ENCODE measurements at places on chromosomes 3 and 15.

- no peak overlapping the region for H3K4me3 ChIP-seq
- H3K4me1 ChIP-seq = no peaks in the 10 kb centered on the region
- H3K27me3 ChIP-seq = no peaks in the 10 kb centered on the region
- H3K36me3 ChIP-seq = no peaks in the 10 kb centered on the region
Measured at GRCh38 chr3:103184772-103185171, 750.0 kb downstream of the ZPLD1 start.

GRCh38 chr3:122824465-122825381, 29.9 kb downstream of the SLC49A4 start:
- H3K4me1 ChIP-seq = no peaks in the 10 kb centered on the region
- no peaks in the 10 kb centered on the region for H3K27me3 ChIP-seq
- no peak overlapping the region for H3K4me3 ChIP-seq
- peaks cover 18% of the 10 kb centered on the region for H3K36me3 ChIP-seq
- peak; percentile 61 for DNase-seq
- no peak overlapping the region for H3K27ac ChIP-seq

- peaks cover 4% of the 10 kb centered on the region for H3K27me3 ChIP-seq
- no peaks in the 10 kb centered on the region for H3K36me3 ChIP-seq
- peaks cover 6% of the 10 kb centered on the region for H3K4me1 ChIP-seq
Measured at GRCh38 chr3:170414202-170414663, 4.4 kb upstream of the CLDN11 start.

- no peaks in the 10 kb centered on the region for H3K4me1 ChIP-seq
- no peak for DNase-seq
- no peak overlapping the region for H3K4me3 ChIP-seq
- no peaks in the 10 kb centered on the region for H3K36me3 ChIP-seq
- no peak overlapping the region for H3K27ac ChIP-seq
Measured at GRCh38 chr3:186530415-186530814, 13.8 kb downstream of the CRYGS start.

GRCh38 chr15:56821721-56822425, 88.6 kb upstream of the ZNF280D start:
- H3K27me3 ChIP-seq = no peaks in the 10 kb centered on the region
- no peaks in the 10 kb centered on the region for H3K36me3 ChIP-seq
- DNase-seq = peak; percentile 70
- no peak overlapping the region for H3K27ac ChIP-seq
- no peak overlapping the region for H3K4me3 ChIP-seq

GRCh38 chr3:536417-536813, 339.9 kb downstream of the CHL1 start:
- DNase-seq = no peak
- H3K27me3 ChIP-seq = no peaks in the 10 kb centered on the region
- H3K4me3 ChIP-seq = peak overlapping the region; percentile 49
- H3K36me3 ChIP-seq = no peaks in the 10 kb centered on the region

GRCh38 chr3:12829886-12830784, 11.2 kb downstream of the RPL32 start:
- H3K36me3 ChIP-seq = peaks cover 20% of the 10 kb centered on the region
- no peak for DNase-seq
- H3K4me3 ChIP-seq = no peak overlapping the region
- no peaks in the 10 kb centered on the region for H3K4me1 ChIP-seq

- no peaks in the 10 kb centered on the region for H3K36me3 ChIP-seq
- H3K27ac ChIP-seq = no peak overlapping the region
- H3K4me1 ChIP-seq = peaks cover 3% of the 10 kb centered on the region
- no peak overlapping the region for H3K4me3 ChIP-seq
- H3K27me3 ChIP-seq = no peaks in the 10 kb centered on the region
Measured at GRCh38 chr3:122519693-122520092, 5.0 kb upstream of the KPNA1 start.

- H3K4me1 ChIP-seq = no peaks in the 10 kb centered on the region
- H3K27ac ChIP-seq = no peak overlapping the region
- H3K4me3 ChIP-seq = no peak overlapping the region
Measured at GRCh38 chr3:37554364-37554763, 307.3 kb upstream of the CTDSPL start.

DNA sequence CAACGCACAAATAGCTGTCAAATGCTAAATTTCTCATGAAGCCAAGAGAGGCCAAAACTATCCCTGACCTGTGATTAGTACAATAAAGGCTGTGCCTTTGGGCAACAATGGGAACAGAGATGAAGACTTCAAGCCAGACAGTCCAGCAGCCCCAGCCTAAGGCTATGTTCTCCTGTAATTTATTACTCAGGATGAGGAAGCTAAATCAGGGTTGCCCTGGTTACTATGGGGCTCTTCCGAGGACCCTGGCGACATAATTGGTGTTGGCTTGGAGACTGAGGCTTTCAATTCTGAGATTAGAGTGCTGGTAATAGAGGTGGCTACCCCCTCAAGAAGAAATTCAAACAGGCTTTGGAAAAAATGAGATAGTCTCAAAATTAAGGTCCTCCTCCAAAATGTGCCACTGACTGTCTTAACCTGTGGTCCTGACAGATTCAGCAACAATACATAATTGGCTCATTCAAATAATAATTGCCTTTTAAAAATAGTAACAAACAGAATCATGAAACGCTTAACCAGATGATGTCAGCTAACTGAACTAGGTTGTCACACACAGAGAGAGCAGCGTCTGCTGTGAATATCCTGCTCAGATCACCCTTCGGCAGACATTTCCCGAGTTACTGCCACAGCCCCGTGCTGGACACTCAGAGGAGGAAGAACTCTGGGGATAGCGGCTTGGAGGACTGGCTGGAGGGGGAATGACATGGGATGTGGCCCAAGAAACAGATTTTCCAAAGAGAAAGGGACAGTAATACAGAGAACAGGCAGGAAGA, 43.0 kb downstream of the NSMCE3 start:
- H3K27ac ChIP-seq = no peak overlapping the region
- no peaks in the 10 kb centered on the region for H3K4me1 ChIP-seq
- no peaks in the 10 kb centered on the region for H3K27me3 ChIP-seq

DNA sequence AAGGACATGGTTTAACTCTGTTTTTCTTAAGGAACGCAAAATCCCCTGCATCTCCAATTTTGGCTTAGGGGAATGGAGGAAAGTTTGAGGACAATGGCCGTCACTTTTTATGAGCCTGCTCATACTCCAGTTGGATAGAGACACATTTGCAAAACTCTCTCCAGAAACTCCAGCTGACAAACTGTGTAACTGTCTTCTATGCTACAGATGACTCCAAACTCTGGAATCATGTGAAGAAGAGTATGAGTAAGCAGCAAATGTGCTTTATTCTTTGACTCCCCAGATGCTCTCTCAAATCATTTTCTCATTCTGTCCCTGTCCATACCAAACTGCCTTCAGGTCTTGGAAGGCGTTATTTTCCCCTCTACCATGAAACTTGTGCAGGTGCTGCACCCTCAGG, 226.5 kb upstream of the GPR149 start:
- no peaks in the 10 kb centered on the region for H3K27me3 ChIP-seq
- no peaks in the 10 kb centered on the region for H3K4me1 ChIP-seq
- H3K36me3 ChIP-seq = no peaks in the 10 kb centered on the region
- no peak overlapping the region for H3K27ac ChIP-seq
- no peak for DNase-seq
- no peak overlapping the region for H3K4me3 ChIP-seq

DNA sequence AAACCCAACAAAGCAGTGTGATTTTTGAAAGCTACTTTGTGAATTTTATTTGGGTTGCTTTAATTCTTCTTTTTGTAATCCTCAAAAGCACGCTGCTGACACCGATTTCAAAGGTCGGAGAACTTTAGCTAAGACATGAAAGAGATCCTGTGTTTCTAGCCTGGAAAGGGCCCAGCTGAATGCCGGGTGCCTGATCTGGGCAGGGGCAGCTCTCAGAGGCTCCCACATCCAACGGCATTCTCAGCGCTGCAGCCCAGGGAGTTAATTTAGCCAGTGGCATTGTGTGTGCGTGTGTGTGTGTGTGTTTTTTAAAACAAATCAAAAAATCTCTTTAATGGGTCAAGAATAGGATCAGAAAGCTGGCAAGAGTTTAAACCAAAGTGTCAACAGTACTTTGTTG, 6.6 kb downstream of the RBP1 start:
- no peaks in the 10 kb centered on the region for H3K36me3 ChIP-seq
- H3K27ac ChIP-seq = no peak overlapping the region
- H3K27me3 ChIP-seq = no peaks in the 10 kb centered on the region
- DNase-seq = peak; percentile 46
- peaks cover 8% of the 10 kb centered on the region for H3K4me1 ChIP-seq

- peaks cover 3% of the 10 kb centered on the region for H3K4me1 ChIP-seq
- H3K36me3 ChIP-seq = no peaks in the 10 kb centered on the region
- H3K27me3 ChIP-seq = no peaks in the 10 kb centered on the region
- peak overlapping the region; percentile 100 for H3K27ac ChIP-seq
- H3K4me3 ChIP-seq = peak overlapping the region; percentile 86
Measured at GRCh38 chr3:46881596-46882376, 4.3 kb downstream of the PTH1R start.

DNA sequence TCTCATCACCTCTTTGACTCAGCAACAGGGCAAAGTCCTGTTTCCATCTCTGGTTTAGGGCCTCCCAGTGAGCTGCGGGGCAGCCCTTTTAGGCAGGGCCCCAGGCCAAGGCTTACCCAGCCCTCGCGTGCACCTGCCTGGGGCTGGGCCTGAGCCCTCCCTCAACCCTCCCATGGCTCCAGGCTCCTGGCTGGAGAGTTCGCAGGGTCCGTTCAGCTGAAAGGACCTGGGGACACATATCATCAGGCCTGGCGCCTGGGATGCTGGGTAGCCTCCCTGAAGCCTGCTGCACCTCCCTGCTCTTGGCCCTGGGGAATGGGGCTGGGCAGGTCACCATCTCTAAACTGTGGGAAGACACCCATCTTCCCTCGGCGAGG, 29.7 kb downstream of the HDAC11 start:
- DNase-seq = no peak
- H3K27me3 ChIP-seq = no peaks in the 10 kb centered on the region
- no peak overlapping the region for H3K27ac ChIP-seq

DNA sequence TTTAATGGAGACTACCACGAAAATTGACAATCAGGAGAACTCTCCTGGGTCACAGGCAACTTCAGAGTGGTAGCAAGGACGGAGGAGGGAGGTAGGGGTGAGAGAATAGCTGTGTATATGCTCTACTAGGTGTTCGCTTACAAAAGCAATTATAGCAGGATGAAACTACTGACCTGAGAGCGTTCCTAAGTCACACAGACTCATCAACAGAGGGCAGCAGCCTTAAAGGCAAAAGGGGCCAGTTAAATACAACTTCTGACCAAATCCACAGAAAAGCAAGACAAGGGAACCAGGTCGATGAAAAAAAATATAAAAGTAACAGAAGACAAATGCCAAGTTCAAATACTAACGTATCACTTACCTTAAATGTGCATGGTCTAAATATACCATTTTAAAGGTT, 894.6 kb downstream of the PLOD2 start:
- no peaks in the 10 kb centered on the region for H3K27me3 ChIP-seq
- H3K27ac ChIP-seq = no peak overlapping the region
- no peaks in the 10 kb centered on the region for H3K4me1 ChIP-seq
- no peaks in the 10 kb centered on the region for H3K36me3 ChIP-seq
- no peak for DNase-seq
- no peak overlapping the region for H3K4me3 ChIP-seq

GRCh38 chr3:12175844-12176453, 17.2 kb upstream of the TIMP4 start:
- H3K4me1 ChIP-seq = no peaks in the 10 kb centered on the region
- no peaks in the 10 kb centered on the region for H3K36me3 ChIP-seq
- H3K27ac ChIP-seq = no peak overlapping the region
- peak; percentile 70 for DNase-seq

DNA sequence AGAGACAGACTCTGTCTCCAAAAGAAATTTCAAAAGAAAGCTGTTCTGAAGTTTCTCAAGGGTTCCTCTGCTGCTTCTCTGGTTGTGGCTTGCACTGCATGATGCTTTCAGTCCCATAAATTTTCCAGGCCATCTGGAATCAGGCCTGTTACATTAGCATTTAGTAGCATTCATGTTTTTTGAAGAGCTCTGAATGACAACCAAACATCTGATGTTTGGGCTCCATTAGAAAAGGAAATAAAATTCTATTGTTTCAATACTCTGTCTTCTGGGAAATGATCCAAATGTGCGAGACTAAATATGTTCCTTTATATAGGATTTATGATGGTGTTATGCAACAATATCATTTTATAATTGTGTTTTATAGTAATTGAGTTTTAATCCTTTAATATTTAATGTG, 455.8 kb downstream of the GABRG3 start:
- no peaks in the 10 kb centered on the region for H3K4me1 ChIP-seq
- peak; percentile 14 for DNase-seq
- H3K27me3 ChIP-seq = no peaks in the 10 kb centered on the region
- H3K27ac ChIP-seq = no peak overlapping the region
- no peaks in the 10 kb centered on the region for H3K36me3 ChIP-seq

DNA sequence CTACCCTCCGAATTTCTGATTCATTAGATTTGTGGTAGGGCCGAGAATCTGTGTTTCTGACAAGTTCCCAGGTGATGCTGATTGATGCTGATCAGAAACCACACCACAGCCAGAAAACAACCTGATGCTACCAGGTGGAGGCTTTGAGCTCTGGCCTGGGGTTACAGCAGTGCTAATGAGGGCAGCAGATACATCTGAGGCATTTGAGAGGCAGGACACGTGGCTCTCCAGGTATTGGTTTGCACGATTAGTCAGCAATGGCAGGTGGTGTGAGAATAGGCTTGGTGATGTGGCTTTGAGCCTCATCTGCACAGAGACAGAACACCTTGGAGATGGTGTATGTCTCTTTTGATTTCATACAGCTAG, 78.8 kb upstream of the THBS1 start:
- no peaks in the 10 kb centered on the region for H3K4me1 ChIP-seq
- no peaks in the 10 kb centered on the region for H3K27me3 ChIP-seq
- DNase-seq = no peak

DNA sequence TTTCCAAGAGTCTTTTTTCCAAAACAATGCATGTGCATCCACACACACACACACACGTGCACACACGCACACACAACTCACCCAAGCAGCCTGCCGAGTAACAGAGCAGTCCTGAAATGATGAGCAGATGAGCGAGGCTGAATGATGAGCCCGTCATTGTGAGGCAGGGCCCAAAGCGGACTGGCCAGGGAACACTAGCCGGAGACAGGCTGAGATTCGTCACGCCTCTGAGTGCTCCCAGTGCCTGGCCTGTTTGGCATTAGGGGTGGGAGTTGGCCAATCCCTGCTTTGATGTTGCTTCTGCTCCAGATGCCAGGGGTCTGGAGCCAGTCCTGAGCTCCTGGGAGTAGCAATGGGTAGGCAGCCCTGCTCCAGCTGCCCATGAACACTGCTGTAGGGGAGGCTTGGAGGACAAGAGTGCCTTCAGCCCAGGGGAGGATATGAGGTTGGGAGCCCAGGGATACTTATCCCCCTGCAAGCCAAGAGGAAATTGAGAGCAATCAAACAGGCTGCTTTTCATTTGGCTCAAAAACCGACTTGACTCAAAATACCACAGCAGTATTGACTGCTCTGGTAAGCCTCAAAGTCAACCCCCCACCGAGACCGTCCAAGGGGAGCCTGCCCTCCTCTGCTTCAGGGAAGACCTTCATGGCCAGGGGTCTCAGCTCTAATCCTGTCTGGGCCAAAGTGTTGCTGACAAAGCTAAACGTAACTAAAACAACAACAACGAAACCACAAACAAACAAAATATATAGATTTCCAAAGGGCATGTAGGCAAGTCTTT, 22.9 kb downstream of the COLQ start:
- DNase-seq = peak; percentile 56
- no peaks in the 10 kb centered on the region for H3K36me3 ChIP-seq
- no peaks in the 10 kb centered on the region for H3K27me3 ChIP-seq
- H3K4me3 ChIP-seq = no peak overlapping the region
